Adipocyte (in vitro differentiated cells): ENCODE measurements at places on chromosomes 5 and 9.

GRCh38 chr5:132435447-132435846 lies 55.1 kb downstream of the IRF1 start:
- no peak for DNase-seq

DNA sequence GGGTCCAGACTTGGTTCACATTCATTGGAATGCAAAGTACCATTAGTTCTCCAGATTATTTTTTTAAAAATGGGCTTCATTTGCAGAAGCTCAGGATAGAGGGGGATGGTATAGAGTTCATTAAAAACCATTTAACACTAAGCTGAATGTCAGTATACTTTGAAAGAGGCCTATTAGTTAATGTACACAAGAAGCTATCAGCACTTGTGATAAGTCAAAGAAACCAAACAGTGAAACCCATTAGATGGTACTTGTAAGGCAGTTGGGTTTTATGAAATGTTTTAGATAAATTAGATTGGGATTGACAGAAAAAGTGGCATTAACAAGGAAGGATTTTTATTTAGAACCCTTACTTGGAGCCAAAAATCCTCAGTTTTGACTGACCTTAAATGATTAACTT lies 229.2 kb upstream of the MPDZ start:
- DNase-seq = no peak

DNA sequence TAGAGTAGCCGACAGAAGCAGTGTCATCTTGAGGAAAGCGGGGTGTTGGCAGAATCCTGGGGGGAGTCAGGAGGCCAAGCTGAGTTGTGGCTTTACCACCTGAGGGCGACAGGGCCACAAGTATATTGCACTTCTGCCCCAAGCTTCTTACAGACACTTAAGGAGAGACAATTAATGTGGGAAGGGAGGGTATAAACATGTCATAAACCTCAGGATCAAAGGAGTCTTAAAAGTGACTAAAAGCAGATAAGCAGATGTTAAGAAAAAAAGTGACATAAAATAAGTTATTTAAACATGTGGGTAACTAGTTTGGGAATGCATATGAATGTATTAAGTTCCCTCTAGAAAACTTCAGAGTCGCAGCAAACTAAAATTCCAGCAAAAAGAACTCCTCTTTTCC lies 63.9 kb downstream of the ERAP1 start:
- DNase-seq = no peak

- DNase-seq = no peak
Measured at GRCh38 chr5:146890731-146891440, 12.3 kb upstream of the PPP2R2B start.

- no peak for DNase-seq
Measured at GRCh38 chr5:1209896-1210776, 8.7 kb downstream of the SLC6A19 start.

GRCh38 chr5:105619725-105620124 lies 2051.0 kb downstream of the EFNA5 start:
- no peak for DNase-seq

DNA sequence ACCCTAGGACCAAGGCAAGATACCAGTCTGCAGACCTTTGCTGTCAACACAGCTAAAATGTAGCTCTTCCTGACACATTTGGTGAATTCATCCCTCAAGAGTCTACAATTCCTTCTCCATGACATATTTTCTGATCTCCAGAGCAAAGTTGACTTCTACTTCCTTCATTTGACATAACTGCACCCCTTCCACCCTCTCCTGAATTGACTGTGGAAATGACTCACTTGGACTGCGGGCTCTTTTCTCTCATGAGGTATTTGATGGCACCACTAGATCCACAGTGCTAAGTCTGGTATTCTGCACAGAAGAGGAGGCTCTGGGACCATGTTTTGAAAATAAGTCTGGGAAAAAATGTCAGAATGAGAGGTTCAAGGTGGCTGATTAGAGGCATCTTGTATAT lies 338.4 kb upstream of the TRPC7 start:
- DNase-seq = no peak

DNA sequence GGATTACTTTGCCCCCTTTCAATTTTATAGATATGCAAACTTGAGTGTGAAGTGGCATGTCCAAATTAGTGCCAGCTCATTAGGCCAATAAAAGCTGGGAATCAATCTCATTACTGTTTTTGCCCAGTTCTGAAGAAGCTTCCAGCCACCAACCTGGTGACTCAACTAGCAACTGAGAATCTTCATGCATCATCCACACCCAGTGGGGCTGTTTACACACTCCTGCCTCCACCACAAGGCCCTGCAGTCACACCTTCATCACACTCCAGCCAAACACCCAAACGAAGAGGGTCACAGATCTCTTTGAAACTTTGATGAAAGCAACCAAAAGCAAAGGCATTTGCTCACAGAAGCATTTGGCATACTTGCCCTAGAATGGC lies 41.3 kb upstream of the S1PR3 start:
- DNase-seq = peak; percentile 18

DNA sequence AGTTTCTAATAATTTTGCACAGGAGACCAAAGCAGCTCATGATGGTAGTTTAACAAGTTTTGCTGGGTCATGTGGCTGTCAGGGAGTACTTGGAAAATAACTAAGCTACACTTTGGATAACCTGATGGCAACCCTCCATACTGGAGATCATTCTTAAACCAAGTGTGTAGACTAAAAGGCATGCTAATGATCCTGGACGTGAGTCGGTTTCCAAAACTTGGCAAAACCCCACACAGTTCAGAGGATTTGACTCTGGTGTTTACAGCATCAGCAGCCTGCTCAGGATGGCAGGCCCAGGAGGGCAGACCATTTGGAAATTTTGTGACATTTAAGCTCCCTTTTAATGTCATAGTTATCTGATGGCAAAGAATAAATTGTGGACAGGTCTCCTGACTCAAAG lies 196.5 kb upstream of the EFNA5 start:
- DNase-seq = no peak

DNA sequence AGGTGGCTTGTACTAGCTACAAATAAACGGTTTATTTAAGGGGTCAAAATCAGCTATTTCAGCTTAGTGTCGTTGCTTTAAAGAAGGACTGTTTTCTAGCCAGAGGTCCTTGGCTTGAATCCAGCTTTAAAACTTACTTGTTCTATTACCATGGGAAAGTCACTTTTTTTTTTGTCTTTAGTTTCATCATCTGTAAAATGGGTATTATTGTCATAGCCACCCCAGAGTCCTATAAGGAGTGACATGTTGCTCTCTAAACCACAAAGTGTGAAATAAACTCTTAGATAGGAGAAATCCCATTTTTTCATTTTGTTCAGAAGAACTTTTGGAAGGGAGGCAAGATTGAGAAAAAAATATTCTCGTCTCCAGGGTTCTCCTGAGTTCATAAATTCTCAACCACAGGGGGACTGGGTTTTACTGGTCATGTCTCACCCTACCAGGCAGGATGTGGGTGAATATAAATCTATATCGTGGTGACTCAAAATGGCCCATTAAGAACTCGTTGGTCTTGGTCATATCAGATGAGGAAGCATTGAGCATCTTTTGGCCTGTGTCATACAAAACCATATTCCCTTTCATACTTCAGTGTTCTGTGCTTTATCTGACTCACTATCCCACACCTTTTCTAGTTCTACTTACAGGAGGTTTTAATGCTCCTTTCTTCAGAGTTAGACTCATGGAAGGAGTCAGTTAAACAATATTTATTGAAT lies 202.7 kb upstream of the NR3C1 start:
- no peak for DNase-seq

DNA sequence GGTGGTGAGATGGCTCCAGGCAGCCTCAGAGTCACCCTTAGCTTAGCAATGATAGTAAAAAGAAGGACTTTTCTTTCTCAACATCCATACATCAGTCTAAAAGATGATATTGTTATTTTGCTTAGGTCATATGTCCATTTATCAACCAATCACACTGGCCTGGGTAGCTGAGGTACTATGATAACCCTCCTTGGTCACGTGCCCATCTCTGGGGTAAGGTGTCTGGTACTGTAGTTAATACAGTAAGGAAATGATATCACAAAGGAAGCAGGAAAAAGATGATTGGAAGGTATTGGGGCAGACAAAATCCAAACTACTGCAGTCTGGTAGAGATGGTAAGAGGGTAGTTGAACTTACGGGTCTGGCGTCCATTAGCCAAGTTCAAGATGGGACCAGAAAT lies 5.1 kb upstream of the SMAD5 start:
- no peak for DNase-seq

- DNase-seq = no peak
Measured at GRCh38 chr9:97633859-97634490, 354 bp downstream of the NCBP1 start.

- no peak for DNase-seq
Measured at GRCh38 chr9:90873422-90873821, 71.8 kb downstream of the SYK start.

- DNase-seq = no peak
Measured at GRCh38 chr5:35853631-35854030, 3.1 kb upstream of the IL7R start.

DNA sequence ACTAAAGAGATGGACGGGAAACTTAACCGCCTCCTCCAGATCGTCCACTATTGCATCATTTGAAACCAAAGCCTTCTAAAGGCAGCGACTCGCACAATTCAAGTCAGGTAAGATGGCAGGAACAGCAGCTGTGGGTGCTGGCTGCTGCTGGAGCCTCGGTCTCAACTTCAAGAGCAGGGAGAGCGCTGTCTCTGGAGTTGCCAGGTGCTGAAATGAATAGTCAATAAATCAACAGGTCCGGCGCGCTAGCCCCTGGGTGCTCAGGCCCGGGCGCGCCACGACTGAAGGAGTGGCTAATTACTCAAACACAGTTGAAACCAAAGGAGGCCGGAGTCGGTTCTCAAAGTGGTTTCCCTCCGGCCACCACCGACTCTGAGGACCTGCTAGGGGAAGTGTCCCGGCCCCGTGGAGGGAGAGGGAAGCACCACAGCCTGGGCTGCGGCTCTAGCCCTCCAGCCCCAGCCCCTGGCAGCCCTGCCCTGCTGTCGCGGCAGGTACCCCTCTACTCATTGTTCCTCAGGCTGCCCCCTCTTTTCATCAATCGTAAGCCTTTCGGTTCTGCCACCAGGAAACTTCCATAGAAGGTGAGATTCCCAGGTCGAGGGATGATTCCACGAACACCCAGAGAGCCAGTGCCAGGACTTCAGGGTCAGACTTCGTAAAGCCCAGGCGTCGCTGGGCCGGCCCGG lies 804 bp downstream of the TTC39B start:
- peak; percentile 75 for DNase-seq

- no peak for DNase-seq
Measured at GRCh38 chr5:152987131-152987530, 503.3 kb upstream of the GRIA1 start.

- peak; percentile 80 for DNase-seq
Measured at GRCh38 chr9:120755810-120756434, 37.3 kb downstream of the FBXW2 start.

DNA sequence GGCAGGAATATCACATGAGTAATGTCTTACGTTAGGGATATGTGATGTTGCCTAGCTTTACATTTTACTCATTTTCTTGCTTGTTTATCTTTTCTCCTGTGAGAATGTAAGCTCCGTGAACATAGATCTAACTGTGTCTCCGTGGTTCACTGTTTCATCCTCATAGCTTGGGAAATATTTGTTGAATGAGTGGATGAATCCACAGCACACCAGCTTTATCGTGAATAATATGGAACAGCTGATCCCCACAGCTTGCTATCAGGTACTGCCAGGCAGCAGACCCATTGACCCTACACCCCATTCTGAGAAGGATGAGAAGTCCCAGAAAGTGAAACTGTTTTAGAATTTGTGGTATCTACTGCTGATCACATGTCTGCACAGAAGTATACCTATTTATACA lies 106.8 kb upstream of the FBN2 start:
- peak; percentile 81 for DNase-seq

GRCh38 chr5:74143721-74144330 lies 496.7 kb downstream of the ENC1 start:
- DNase-seq = no peak

DNA sequence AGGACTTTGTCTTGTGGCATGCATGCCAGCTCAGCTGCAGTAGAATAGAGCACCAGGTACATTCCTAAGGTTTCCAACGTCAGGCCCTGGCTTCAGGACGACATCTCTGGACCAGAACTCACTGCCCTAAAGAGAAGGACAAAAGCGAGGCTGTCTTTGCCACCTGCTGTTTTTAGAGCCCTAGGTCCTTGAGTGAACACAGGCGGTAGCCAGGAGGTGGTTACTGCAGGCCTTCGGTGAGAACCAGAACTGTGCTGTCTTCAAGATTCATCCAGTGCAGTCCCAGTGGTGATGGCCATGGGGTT lies 288.9 kb upstream of the CDH18 start:
- DNase-seq = no peak

- DNase-seq = no peak
Measured at GRCh38 chr5:21806271-21806670, 1046.9 kb downstream of the CDH12 start.

DNA sequence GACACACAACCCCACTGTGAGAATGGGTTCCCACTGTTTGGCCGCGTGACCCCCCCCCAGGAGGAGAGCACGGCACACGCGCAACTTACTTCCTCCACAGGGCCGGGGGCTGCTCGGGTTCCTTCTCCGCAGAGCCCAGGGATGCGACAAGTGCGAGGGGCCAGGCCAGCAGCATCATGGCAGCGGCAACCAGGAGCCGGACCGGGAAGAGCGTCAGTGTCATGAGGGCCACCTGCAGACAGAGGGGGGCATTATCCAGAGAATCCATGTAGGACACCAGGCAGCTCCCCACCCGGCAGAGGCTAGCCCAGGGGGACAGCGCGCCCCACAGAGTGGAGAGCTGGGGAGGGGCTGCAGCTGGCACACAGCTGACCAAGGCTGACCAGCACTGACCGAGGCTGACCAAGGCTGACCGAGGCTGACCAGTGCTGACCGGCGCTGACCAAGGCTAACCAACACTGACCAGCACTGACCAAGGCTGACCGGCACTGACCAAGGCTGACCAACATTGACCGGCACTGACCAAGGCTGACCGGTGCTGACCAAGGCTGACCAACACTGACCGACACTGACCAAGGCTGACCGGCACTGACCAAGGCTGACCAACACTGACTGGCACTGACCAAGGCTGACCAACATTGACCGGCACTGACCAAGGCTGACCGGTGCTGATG lies 22.3 kb downstream of the LPCAT1 start:
- no peak for DNase-seq
